Activated CD4-positive, alpha-beta T cell treated with anti-CD3 and anti-CD28 coated beads, Interleukin-2, amount 50 U/mL, for 16 hours (primary cell): ENCODE measurements at places on chromosomes 1 and 21.

- DNase-seq: no peak
These were observed 122.2 kb upstream of the HOOK1 start for GRCh38 chr1:59692591-59692990.

- no peak for DNase-seq
These were observed 9.4 kb downstream of the PRDM15 start for GRCh38 chr21:41869771-41870170.

DNA sequence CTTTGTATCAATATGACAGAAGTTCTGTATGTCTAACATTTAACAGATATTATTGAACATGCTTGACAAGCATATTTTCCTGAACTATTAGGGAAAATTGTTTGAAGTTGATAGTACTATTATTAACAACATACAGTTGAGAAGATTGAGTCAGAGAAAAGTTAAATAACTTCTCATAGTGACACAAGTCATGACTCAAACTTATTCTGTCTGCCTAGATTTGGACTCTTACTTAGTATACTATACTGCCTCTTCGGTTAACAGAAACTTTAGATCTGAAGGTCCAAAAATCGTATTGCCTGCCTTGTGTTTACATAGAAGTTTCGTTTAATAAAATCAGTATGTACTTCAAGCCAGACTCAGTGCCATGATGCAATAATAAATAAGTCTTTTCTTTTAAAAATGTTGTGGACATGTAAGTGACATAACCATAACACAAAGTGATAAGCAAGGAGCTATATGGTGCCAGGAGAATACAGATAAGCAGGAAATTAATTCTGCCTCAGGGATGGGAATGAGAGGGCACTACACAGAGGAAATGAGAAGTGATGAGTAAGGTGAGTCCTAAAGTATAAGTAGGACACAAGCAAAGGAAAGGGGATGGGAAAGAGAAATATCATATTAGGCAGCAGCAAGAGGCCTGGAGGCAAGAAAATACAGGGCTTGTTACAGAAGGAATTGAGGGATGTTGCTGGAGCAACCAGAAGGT lies 48.1 kb downstream of the LHX9 start:
- no peak for DNase-seq

- DNase-seq: no peak
These were observed 32.9 kb downstream of the MFSD2A start for GRCh38 chr1:39987869-39988268.

- no peak for DNase-seq
These were observed 9.1 kb downstream of the PRPF38A start for GRCh38 chr1:52413410-52413989.
